ENCODE measurements at places on chromosomes 12 and 14.

DNA sequence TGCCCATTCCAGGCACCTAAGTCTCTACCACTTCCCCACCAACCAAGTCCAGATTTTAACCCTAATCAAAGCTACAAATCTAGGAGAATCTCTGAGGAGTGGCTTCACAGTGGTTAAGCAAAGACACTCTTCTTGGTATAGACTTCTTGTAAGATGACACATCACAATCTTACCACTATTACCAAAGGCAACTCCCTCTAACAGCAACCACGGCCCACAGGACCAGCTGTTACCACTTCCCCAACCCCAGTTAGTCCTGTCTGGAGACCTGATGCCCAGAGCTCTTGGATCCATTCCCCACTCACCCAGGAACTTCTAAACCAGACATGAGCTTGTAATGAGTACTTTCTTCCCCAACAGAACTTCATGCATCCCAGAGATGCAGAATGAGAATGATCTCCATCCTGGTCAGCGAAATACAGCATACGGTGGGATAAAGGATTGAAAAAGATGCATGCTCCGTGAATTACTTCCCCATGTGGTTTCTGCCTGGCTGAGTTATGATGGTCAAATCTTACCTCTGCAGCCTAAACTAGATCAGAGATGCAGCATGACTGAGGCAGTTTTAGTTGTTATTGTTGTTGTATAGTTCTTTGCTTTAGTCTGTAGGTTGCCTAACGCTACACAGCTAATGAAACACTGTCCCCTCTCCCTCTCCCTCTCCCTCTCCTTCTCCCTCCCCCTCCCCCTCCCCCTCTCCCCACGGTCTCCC is 87.7 kb upstream of the FOXN3 start:
- no peak for DNase-seq

DNA sequence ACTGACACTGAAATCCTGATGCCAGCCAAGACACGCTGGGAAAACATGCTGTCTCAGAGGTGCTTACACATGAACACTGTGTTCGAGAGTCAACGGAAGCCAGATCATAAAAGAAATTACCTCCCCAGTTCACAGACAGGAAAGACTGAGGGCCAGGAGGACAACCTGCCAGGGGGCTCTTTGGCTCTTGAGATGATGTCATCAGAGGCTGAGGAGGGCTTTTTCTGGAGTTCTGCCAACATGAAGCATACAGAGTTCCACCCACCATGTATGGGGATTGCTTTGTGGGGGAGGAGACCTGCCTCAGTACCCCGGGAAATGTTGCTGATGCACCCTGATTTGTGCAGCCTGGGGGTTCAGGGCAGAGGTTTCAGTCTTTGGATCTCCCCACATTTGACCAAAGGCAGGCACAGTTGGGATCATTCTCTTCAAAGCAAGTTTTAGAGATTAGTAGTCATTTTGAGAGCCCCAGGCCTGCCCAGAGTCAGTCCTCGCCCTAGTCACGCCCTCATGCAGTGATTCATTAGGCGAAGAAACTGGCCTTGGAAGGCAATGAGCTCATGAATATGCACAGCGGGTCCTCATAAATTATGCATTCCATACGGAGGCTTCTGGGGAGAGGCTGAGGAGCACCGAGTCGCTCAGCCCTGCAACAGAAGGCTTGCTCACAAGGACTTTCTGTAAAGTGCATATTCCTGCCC is 34.9 kb upstream of the EML1 start:
- DNase-seq = no peak

DNA sequence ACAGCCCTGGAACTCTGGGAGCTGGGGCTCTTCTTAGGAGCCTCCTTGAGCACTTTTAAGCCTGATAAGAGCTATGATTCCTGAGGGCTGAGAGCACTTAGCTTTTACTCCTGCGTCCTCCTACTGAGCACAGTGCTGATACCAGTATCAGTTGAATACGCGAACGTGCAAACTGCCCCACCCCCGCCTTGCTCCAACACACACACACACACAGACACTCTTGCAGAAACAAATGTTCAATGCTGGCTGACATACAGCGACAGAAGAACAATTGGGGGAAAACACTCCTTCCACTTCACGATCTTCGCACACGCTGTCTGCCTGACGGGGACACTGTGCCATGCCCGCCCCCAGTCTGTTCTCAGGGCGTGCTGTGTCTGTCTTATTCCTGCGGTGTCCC is 57.2 kb upstream of the DLK1 start:
- DNase-seq = no peak

GRCh38 chr14:49774106-49774505 is 6.2 kb downstream of the KLHDC2 start:
- no peak for DNase-seq

- no peak for DNase-seq
Observed at GRCh38 chr12:16150276-16150675, 127.2 kb downstream of the SLC15A5 start.

DNA sequence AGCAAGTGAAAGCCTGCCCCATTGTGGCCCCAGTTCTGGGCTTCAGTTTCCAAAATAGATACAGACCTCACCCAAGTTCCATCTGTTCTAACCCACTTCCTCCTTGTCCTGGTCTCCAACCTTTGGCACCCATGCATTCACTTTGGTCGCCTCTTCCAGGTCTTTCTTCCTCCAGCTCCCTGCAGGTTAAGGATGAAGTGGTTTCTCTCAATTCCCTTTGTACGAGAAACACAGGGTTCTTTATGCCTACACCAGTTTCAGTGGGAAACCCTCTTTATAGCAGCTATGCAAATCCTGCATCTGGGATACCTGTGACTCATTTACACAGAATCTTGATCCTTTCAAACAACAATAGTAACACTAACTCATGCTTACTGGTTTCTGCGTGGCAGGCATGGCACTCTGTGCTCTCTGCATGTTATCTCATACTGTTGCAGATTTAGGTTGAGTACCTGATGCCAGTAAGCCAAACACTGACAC is 110.6 kb upstream of the AMIGO2 start:
- no peak for DNase-seq

DNA sequence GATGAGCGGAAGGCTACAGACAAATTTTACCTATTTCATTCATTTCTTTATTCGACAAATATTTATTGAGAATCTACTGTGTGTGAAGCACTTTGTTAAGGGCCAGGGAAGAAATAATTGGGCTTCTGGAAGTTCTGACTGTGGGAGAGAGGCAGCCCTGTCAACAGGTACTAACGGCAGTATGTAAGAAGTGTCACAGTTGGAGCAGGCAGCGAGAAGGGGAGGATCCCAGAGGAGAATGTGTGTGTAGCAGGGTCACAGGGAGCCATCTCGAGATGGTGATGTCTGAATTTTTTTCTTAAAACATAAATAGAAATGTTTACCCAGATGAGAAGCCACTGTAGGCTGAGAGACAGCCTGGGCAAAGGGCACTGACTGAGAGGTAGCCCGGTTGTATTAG is 163.3 kb upstream of the SLC38A2 start:
- DNase-seq = no peak

GRCh38 chr12:92623386-92623785 is 79.4 kb upstream of the PLEKHG7 start:
- DNase-seq = no peak

DNA sequence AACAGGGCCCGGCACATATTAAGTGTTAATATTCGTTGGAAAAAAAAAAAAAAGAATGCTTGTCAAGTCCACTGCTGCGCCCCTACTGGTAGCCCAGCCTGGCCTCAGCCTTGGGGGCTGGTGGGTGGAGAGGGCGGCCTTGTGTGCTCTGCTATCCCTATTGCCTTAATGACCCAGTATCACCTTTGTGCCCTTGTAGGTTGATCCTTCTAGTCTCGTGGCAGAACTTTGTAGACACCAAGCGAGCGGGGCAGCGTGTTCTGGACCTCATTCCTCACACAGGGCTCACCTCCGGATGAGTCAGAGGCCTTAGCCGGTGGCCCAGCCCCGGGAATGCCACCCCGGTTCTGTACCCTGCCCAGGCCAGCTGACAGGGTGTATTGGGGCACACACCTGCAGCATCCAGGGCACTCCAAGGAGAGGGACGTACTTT is 1.8 kb upstream of the RCOR1 start:
- DNase-seq = no peak

GRCh38 chr12:89023936-89024335 is 328.4 kb downstream of the DUSP6 start:
- DNase-seq = no peak

- DNase-seq = no peak
Observed at GRCh38 chr14:79246173-79246572, 965.1 kb downstream of the DIO2 start.

- no peak for DNase-seq
Observed at GRCh38 chr12:57092876-57093414, 4.0 kb downstream of the NAB2 start.

DNA sequence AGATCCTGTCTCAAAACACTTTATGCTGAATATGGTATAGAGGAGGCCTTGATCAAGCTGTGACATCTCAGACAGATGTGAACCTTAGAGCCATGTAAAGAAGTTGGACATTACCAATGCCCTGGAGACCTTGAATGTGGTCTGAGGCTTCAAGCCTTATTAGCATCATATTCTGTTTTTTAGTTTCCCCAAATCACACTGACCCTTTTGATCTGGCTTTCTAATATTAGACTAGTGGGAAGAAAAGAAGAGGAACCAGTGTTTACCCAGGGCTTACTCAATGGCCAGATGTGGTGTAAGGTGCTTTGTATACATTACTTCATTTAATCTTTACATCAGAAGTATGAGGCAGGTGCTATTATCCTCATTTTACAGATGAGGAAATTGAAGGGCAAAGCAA is 10.6 kb upstream of the TBPL2 start:
- DNase-seq = no peak

DNA sequence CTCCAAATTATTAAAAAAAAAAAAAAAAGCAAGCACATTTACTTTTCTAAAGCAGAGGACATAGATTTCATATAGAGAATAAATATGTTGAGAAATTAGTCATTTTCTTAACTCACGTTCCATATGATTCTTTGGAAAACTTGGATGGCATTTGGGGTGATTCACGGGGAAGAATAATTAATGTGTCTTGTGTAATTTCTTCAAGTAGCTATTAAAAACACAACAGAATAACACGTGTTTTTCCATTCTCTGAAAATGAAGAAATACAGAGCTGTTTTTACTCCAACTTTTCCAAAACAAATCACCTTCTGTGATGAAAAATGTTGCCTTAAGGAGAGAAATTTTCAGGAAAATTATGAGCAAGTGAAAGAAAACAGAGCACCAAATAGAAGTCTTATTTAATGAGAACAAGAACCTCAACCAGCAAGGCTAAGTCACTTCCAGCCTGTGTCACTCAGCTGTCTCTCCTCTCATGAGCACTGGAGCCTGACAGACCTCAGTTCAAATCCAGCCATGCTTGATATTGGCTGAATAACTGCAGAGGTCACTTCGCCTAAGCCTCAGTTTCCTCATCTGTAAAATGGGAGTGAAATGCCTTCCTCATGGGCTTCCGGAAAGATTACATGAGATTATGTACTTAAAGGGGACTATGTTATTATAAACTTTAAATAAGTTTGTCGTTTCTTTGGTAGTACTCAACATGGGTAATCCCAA is 42.8 kb upstream of the NUAK1 start:
- DNase-seq = no peak

DNA sequence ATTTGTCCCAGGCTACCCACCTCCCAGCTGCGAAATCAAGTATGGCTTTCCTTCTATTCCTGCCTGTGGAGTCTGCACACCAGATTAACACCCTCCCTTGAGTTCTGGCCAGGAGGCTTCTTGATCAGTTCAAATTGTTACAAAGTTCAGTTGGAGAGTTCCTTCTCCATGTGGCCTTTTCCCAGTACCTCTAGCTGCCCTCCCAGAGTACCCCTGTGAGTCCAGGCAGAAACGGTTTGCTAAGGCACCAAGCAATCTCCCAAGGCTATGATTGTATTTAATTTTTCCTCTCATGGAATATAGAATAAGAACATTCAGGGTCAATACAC is 49.7 kb upstream of the ERGIC2 start:
- no peak for DNase-seq

DNA sequence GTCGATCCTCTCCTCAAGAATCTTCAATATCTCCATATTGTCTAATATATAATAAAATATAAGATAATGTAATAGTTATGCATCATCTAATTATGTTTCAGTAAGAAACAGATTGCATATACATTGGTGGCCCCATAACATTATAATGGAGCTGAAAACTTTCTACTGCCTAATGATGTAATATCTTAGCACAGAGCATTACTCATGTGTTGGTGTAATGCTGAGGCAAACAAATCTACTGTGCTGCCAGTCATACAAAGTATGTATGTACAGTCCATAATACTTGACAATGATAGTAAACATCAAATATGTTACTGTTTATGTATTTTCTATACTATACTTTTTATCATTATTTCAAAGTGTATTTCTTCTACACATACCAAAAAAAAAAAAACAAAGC is 128.7 kb downstream of the CPNE8 start:
- DNase-seq = no peak

GRCh38 chr12:47779301-47779942 is 6.4 kb downstream of the SLC48A1 start:
- DNase-seq = peak; percentile 93

- DNase-seq = no peak
Observed at GRCh38 chr14:96125536-96125935, 79.1 kb upstream of the BDKRB2 start.

- DNase-seq = no peak
Observed at GRCh38 chr12:54167500-54167896, 21.3 kb downstream of the SMUG1 start.

DNA sequence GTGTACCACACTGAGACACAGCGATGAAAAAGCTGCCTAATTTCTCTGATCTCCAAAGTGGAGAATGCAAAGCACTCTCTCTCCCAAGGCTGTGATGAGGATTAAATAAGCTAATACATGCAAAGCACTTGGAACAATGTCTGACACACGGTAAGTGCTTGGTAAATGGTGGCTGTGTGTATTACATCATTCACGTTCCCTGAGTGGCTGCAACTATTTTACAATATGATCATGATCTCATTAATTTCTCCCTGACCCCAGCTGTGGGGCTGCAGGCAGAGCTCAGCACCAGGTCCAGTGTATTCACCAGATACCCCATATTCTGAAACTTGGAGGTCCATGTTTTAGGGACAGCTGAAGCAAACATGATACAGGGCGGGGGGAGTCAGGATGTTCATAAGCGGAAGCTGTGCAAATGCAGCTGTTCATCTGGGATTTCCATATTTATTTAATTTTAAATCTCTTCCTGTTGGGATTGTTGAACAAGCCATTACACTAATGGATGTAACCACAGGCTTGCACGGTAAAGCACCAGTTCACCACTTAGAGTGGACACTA is 106.4 kb downstream of the CCDC60 start:
- DNase-seq = no peak

DNA sequence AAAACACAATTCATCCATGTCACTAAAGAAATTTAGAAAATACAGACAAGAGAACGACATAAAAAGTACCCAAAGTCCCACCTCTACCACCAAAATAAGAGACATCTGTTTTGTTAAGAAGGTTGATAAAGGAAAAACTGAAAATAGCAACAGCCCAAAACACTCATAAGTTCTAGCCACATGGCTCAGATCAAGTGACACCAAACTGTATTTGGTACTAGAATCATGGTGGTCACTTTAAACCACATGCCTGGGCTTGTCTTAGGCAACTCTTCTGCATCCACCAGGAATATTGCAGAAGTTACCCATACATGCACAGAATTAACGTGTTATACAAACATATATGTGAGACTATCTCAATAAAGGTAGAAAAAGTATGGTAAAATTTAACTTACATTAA is 78.2 kb upstream of the GTF2A1 start:
- no peak for DNase-seq

Measured in activated T-cell treated with anti-CD3 and anti-CD28 coated beads for 4 hours (primary cell).